ENCODE measurements at places on chromosomes 5 and 9. TPM values are rescaled to one million over a fixed set of nuclear protein-coding genes. Genes with fewer than 3 reads are reported as not detected.

DNA sequence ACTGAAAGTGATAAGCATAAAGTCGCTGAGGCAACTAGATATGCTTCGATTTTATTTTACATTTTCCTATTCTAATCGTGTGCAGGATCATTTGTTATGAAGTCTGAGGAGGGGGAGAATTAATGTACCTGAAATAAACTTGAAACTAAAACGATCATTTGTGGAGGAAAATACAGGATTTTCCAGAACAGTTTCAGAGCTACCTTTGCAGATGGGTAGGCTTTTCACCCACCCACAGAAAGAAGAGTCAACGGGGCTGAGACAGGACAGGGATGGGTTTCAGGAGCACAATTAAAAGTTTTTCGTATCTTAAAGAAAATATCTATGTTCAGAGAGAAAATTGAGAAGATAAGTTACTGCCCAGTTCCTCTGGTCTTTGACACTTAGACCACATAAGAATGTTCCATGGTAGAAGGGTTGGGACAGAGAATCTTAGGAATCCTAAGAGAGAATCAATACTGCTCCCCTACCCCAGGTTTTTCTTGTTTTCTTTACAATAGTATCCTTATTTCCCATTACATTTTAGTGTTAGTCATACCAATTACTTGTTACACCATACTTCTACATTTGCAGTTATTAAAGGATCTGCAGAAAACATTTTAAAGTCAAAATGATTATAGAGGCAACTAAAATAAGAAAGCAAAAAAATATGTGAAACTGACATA, 211.4 kb downstream of the DEPDC1B start:
- H3K4me1 ChIP-seq = no peaks in the 10 kb centered on the region
- no peak for DNase-seq
- no peak overlapping the region for H3K27ac ChIP-seq
- no peaks in the 10 kb centered on the region for H3K36me3 ChIP-seq
- H3K4me3 ChIP-seq = no peak overlapping the region
- H3K27me3 ChIP-seq = no peaks in the 10 kb centered on the region

DNA sequence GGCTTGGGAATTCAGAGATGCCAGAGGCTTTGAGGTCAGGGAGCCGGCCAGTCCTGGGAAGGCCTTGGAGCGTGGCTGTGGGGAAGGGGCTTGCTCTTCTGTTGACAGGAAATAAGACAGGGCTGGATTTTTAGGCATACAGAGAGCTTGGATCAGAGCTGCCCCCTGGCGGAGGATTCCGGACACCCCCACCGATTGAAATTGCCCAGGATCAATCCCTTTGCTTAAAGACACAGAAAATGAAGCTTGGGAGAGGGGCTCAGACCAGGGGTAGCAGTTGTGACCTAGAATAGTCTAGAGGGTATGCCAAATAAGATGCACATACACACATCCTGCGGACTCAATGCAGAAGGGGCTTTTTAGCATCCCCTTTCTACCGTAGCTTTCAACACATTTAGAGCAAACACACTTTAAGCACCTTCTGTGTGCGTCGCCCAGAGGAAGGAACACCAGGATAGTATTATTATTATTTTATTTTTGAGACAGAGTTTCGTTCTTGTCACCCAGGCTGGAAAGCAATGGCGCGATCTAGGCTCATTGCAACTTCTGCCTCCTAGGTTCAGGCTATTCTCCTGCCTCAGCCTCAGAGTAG, 1.7 kb upstream of the NTMT1 start:
- peak; percentile 65 for DNase-seq
- H3K36me3 ChIP-seq = peaks cover 13% of the 10 kb centered on the region
- H3K27me3 ChIP-seq = peaks cover 28% of the 10 kb centered on the region
- H3K27ac ChIP-seq = peak overlapping the region; percentile 47
- H3K4me1 ChIP-seq = peaks cover 37% of the 10 kb centered on the region
- peak overlapping the region; percentile 66 for H3K4me3 ChIP-seq

DNA sequence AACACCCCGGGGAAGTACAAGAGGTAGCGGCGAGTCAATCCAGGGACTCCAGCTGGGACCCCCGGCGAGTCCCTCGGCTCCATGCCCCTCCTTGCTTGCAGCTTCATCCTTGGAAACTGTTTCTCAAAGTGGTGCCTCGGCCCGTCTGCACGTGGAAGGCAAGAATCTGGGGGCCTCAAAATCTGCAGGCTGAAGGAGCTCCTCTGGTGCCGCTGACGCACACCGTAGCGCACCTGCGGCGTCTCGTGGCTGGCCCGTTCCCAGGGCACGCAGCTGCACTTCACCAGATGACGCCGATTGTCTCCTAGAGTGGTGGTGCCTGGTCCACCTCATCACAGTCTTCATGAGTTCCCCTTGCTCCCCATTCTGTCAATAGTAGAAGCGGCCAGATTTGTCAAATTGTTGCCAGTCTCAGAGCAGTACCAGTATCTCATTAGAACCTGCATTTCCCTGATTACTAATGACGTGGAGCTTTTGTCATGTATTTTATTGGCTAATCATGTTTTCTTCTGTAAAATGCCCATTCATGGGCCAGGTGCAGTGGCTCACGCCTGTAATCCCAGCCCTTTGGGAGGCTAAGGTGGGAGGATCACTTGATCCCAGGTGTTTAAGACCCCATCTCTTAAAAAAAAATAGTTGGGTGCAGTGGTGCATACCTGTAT, 38.6 kb downstream of the GTF3C4 start:
- H3K4me3 ChIP-seq = no peak overlapping the region
- H3K36me3 ChIP-seq = no peaks in the 10 kb centered on the region
- no peak overlapping the region for H3K27ac ChIP-seq
- DNase-seq = no peak

- no peaks in the 10 kb centered on the region for H3K27me3 ChIP-seq
- H3K4me1 ChIP-seq = peaks cover 30% of the 10 kb centered on the region
- DNase-seq = no peak
- H3K27ac ChIP-seq = no peak overlapping the region
- no peak overlapping the region for H3K4me3 ChIP-seq
- peaks cover 15% of the 10 kb centered on the region for H3K36me3 ChIP-seq
These were observed 99.2 kb downstream of the ARRDC3 start for GRCh38 chr5:91283899-91284298.

DNA sequence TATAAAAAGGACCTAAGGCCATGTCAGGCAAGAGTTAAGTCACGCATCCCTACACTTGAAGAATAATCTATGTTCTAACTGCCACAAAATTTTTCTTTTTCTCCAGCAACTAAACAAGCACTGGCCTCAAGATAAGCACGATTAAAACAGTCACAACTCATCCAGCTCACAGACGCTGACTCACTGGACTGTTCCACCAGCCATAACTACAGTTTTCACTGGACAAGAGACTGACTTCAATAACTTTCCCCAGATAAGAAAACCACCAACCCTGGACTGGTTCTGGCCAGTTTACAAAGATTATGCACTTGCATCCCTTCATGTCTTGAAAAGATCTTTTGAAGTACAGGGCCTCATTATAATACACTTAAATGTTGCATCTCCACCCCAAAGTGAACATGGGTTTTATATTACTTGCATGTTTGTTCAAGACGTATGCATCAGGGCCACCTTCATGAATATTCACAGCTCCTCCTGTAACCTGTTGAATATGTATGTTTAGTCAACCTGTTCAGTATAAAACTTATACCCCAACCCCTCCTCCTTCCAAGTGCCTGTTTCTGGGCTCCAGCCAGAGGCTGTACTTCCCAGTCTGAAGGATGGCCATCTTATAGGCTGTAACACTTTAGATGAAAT, 129.3 kb upstream of the EPB41L4A start:
- no peaks in the 10 kb centered on the region for H3K36me3 ChIP-seq
- H3K4me1 ChIP-seq = no peaks in the 10 kb centered on the region
- H3K4me3 ChIP-seq = no peak overlapping the region
- H3K27me3 ChIP-seq = no peaks in the 10 kb centered on the region

GRCh38 chr5:179142434-179143198, 82.4 kb downstream of the ZNF354C start:
- DNase-seq = peak; percentile 42
- peaks cover 29% of the 10 kb centered on the region for H3K4me1 ChIP-seq
- H3K27me3 ChIP-seq = no peaks in the 10 kb centered on the region
- H3K4me3 ChIP-seq = no peak overlapping the region

DNA sequence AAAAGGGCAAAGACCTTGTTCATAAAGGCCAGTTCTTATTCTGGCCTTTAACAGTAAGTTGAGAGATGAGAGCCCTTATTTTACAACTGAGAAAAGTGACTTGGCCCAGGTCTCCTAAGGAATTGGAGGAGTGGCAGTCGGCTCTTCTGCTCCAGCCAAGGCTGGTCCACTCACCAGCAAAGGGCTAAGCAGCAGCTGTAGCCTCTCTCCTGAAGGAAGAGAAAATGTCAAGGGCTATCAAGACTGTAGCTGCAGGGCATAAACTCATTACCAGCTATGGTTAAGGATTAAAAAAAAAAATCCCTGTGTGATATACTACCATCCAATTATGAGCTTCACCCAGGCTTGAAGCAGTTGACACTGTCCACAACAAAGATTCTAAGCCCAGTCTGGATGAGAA, 138.6 kb upstream of the RAD23B start:
- H3K4me1 ChIP-seq = no peaks in the 10 kb centered on the region
- no peak overlapping the region for H3K27ac ChIP-seq
- no peaks in the 10 kb centered on the region for H3K36me3 ChIP-seq

DNA sequence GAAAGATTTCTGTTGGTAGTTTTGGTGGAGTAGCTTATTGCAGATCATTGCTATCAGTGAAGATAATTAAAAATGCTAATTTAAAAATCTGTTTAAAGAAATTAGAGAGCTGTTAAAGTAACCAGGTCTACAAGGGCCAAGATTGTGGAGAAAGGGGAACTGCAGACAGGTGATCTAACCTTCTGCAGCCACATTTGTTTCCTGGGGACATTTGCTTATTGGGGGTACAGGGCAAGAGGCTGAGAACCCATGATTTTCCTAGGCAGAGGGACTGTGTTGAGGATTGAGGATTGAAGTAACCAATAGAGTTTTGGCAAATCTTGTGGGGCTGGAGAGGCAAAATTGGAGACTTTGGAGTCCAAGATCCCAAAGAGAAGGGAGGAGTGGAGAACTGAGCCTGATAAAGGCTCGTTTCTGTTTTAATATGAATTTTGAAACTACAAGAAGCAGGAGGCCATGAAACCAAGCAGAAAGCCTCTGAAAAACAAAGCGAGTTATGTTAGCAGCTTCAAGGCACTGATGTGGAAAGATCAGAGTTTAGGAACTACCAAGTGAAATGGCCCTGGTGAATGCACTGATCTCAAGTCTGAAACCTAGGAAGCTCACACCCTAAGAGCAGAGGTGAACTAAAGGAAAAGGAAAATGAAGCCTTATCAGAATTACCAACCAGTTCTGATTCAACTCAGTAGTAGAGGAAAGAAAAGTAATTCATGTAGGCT, 219.8 kb upstream of the C9orf72 start:
- DNase-seq = no peak
- no peaks in the 10 kb centered on the region for H3K4me1 ChIP-seq
- no peak overlapping the region for H3K27ac ChIP-seq
- H3K4me3 ChIP-seq = no peak overlapping the region
- H3K36me3 ChIP-seq = peaks cover 1% of the 10 kb centered on the region

GRCh38 chr5:171913987-171914273, 92.5 kb downstream of the FBXW11 start:
- peaks cover 24% of the 10 kb centered on the region for H3K36me3 ChIP-seq
- H3K27me3 ChIP-seq = no peaks in the 10 kb centered on the region
- H3K27ac ChIP-seq = peak overlapping the region; percentile 75

DNA sequence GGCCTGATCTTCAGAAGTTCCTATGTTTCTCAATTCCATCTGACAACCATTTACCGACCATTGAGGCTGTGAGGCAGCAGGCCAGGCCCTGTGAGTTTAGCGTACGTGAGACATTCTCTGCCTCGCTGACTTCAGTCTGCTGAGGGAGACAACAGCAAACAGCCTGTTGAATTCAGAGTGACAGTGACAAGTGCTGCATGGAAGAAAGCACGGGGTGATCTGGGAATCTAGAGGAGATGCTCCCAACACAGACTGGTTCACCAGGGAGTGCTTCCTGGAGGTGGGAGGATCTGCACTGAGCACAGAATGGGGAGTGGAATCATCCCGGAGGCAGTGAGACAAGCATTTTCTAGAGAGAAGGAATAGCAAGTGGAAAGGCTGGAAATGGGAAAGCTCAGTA, 10.0 kb upstream of the DDX41 start:
- no peak overlapping the region for H3K27ac ChIP-seq
- H3K4me1 ChIP-seq = peaks cover under 1% of the 10 kb centered on the region
- no peak overlapping the region for H3K4me3 ChIP-seq
- no peak for DNase-seq
- peaks cover 3% of the 10 kb centered on the region for H3K36me3 ChIP-seq

DNA sequence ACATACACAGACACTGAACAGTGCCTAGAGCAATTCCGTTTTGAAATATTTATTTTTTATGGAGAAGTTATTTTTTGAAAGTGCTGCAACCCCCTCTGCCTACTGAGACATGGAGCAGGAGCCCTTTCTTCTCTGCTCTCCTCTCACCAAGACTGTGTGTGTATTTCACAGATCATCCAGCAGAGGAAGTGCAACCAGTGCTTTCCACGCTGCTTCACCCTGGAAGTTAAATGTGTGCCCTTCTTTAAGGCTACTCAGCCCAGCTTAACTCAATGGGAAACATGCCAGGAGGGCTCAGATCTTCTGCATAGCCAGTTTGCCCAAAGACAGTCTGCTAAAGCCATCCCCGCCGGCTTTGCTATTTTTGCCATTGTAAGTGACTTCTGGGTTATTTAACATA, 606.3 kb downstream of the TLE1 start:
- H3K36me3 ChIP-seq = no peaks in the 10 kb centered on the region
- no peaks in the 10 kb centered on the region for H3K27me3 ChIP-seq
- H3K27ac ChIP-seq = no peak overlapping the region

DNA sequence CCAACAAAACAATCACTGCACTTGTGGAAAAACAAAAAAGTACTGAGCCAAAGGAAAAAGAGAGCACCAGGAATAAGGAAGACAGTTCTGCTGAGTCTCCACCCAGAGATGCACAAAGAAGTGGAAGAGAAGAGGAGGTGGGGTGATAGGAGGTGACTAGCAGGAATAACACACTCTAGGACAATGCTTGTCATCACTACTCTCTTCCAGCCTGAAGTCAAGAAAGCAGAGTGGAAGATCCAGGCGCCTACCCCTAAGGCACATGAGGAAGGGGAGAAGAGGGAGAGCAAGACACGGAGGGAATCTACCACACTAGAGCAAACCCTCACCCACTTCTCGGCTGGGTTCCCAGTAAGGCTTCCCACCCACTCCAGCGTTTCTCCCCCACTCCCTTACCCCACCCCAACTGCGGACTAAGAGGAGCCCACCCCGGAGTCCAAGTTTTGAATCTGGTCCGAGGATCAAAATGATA, 1.7 kb downstream of the SLIT3 start:
- no peak overlapping the region for H3K27ac ChIP-seq
- H3K36me3 ChIP-seq = no peaks in the 10 kb centered on the region
- peaks cover 8% of the 10 kb centered on the region for H3K4me1 ChIP-seq
- H3K4me3 ChIP-seq = no peak overlapping the region
- no peak for DNase-seq

GRCh38 chr9:130240410-130241197, 25.0 kb upstream of the HMCN2 start:
- peak; percentile 31 for DNase-seq
- no peak overlapping the region for H3K4me3 ChIP-seq
- H3K27me3 ChIP-seq = peaks cover 4% of the 10 kb centered on the region
- H3K27ac ChIP-seq = no peak overlapping the region

Gene CYSRT1
- total RNA-seq = 0.32 TPM

Gene SOHLH1
- not detected for total RNA-seq

Gene ANKS6
- total RNA-seq = 21.8 TPM
